Epithelial cell of prostate (primary cell): ENCODE measurements at places on chromosomes 13 and 19.

GRCh38 chr19:12991296-12991695, 4.0 kb upstream of the NFIX start:
- no peak for DNase-seq

DNA sequence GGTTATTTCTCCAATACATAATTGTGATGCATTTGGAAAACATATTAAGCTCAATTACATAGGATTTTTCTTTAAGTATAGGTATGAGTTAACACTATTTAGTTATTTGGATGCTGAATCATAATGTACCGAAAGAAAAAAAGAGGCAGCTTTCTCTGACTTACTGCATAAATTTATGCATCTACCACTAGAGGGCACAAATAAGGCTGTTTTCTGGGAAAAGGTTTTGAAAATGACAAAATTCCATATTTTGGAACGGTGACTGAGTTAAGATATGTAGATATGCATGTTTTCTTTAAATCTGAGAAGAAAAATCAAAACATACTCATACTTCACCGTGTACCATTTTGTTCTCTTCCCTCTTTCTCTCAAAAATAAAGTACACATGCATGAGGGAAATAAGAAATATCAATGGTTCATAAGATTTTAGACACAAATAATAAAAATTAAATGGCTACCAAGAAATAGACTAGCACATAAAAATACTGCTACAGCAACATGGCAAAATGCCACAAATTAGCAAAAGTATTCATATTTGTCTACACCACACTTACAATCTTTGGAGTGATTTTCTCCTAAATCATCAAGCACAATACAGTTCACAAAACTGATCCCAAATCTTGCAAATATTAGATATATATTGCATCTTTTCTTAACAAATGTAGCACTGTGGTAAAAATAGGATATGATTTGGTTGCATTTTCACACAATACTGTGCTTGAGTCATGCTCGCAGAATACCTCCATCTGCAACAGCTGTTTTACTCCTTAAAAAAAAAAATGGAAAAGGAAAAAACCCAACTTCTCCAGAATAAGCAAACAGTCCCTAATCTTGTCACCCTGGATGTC, 260.0 kb downstream of the FGF14 start:
- DNase-seq: no peak

DNA sequence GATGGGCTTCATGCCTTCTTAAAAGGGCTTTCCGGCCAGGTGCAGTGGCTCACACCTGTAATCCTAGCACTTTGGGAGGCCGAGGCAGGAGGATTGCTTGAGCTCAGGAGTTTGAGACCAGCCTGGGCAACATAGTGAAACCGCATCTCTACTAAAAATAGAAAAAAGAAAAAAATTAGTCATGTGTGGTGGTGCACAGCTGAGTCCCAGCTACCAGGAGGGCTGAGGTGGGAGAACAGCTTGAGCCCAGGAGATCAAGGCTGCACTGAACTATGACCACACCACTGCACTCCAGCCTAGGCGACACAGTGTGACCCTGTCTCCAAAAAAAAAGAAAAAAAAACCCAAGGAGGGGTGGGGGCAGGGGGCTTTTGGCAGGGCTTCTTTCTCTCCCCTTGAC, 7.2 kb downstream of the CARS2 start:
- no peak for DNase-seq

DNA sequence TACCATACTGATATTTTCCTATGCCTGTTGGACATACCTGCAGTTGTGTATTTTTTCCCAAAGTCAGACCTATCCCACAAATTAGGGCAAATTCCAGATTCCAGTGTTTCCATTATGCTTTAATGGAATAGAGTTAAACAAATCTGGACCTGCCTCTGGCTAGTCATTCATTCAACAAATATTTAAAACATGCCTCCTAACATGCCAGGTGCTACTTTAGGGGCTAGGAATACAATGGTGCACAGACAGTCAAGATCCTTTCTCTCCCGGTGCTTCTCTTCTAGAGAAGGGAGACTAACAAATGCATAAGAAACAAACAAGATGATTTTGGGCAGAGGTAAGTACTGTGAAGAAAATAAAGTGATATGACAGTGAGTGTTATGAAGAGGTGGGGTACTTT, 7.5 kb upstream of the WDFY2 start:
- no peak for DNase-seq

- no peak for DNase-seq
Measured at GRCh38 chr19:19064811-19065745, 1.3 kb downstream of the SLC25A42 start.

DNA sequence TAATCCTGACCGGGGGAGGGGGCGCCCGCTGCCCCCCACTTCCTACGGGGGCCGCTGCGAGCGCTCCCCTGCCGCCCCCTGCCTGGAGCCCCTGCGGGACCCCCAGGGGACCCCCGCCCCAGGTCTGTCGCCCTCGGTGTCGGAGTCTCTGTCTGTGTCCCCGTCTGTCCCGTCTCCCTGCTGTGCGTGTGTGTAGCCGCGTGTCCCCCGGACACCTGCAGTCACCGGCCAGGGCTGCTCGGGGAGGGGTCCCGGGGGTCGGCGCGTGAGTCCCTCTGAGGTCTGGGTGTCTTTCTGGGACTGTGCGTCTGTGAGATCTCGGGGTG, 7.7 kb upstream of the NFIC start:
- no peak for DNase-seq

- no peak for DNase-seq
Measured at GRCh38 chr13:59437544-59438301, 726.0 kb downstream of the DIAPH3 start.

DNA sequence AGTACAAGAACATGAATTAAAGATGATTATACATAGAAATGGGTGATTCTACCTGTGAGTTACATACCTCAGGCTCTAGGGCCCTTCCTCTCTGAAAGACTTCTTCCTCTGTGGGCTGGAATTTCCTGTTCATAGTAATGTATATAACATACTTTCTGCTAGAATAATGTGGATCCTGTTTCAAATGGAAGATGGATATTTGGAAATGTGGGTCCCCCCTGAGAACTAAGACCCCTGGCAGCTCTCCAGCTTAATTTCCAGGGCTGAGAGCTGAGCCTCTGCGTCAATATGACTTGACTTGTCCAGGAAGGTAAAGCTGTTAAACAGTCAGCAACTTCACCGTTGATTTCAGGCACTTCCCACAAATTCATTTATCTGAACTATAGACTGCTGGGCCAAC, 296.3 kb downstream of the NALCN start:
- no peak for DNase-seq

DNA sequence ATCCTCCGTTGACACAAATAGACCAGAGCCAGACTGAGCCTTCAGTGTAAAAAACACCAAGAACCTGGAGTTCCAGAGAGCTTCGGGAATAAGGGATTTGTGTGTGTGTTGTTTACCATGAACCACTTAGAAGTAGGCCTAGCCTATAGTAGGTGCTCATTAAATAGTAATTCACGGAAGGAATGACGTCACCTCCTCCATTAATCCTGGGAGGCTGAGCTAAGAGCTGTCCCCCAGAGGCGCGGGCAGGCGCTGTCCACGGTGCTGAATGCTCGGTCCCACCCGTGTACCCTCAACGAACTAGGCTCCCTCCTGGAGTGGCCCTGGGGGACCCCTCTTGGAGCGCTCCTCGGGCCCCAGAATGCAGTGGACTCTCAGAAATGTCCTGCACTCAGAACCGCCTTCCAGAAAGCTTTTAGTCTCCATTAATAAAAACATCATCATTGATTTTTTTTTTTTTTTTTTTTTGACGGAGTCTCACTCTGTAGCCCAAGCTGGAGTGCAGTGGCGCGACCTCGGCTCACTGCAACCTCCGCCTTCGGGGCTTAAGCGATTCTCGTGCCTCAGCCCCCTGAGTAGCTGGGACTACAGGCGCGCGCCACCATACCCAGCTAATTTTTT, 6.5 kb downstream of the UNC13A start:
- DNase-seq: no peak

DNA sequence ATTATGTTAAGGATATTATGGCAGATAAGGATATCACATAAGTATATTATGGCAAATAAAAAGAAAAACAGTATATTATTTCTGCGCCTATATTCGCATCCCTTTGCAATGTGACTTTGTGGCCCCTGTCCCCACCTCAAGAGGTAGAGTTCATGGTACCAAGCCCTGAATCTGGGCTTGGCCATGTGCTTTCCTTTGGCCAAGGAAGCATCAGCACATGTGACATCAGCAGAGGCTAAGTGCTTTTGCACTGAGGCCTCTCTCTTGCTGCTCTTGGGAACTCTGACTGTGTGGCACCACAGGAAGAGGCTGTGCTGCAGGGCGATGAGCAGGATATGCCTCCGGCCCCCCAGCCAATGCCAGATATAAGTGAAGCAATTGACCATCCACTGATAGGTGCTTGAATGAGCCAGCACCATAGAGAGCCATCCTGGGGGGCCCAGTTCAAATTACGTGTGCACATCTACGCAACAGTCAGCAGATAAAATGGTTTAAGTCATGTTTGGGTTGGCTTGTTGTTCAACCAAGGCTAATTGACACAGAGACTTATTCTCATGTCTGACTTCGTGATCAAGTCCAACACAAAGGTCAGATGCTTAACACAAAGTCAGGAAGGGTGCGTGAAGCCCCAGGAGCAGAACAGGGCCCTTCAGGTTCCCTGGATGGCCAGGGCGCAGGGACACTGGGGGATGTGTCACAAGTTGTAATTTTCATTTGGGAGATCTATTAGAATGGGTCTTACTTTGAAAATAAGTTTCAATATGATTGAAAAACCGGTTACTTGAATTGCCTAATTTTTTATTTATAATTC, 173.3 kb downstream of the COL4A1 start:
- no peak for DNase-seq

- no peak for DNase-seq
Measured at GRCh38 chr13:27263438-27263837, 7.2 kb upstream of the RASL11A start.

DNA sequence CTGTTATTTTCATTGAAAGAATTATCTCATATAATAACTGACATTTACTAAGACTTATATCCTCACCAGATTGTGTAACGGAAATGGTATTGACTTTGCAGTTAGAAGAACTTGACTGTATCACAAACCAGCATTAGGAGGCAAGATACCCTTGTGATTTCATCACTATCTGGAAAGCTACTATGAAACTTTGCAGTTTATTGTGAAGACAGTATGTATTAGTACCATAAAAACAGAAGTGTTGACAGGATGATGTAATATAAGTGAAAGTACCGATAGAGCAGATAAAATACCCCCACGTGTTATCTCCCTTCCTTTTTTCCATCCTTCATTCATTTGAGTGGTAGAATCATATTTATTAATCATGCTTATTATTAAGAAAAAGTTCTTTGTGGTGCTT, 365.7 kb upstream of the KLHL1 start:
- no peak for DNase-seq

- DNase-seq: no peak
Measured at GRCh38 chr19:58307736-58308135, 2.6 kb downstream of the ERVK3-1 start.

- no peak for DNase-seq
Measured at GRCh38 chr13:39012608-39013007, 22.0 kb upstream of the STOML3 start.

- DNase-seq: no peak
Measured at GRCh38 chr13:101896541-101896940, 444.1 kb downstream of the ITGBL1 start.

DNA sequence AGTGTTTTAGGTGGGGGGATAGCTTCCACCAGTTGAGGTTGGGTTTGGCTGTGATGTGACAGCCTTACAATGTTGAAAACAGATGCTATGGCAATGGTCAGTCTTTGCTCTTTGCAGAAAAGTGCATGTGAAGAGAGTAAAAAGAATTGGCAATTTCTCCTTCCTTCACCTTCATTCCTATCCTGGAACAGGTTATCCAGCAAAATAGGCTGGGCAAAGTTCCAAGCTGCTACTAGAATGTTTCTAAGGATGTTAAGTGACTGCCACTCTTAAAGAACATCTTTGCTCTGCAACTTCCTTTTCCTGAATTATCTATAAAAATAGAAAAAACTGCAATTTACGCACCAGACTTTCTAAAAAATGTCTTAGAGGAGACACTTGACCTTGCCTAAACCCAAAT, 50.1 kb upstream of the MYCBP2 start:
- no peak for DNase-seq

- DNase-seq: no peak
Measured at GRCh38 chr13:23903906-23904280, 6.6 kb upstream of the C1QTNF9B start.

- no peak for DNase-seq
Measured at GRCh38 chr13:27830010-27830409, 37.7 kb downstream of the GSX1 start.

DNA sequence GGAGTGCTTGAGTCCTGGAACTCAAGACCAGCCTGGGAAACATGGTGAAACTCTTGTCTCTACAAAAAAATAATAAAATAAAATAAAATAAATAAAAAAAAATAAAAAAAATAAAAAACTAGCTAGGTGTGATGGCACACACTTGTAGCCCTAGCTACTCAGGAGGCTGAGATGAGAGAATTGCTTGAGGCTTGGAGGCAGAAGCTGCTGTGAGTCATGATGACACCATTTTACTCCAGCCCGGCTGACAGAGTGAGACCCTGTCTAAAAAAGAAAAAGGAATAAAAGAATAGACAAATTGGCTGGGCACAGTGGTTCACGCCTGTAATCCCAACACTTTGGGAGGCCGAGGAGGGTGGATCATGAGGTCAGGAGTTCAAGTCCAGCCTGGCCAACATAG, 1168.9 kb downstream of the SLITRK5 start:
- no peak for DNase-seq

DNA sequence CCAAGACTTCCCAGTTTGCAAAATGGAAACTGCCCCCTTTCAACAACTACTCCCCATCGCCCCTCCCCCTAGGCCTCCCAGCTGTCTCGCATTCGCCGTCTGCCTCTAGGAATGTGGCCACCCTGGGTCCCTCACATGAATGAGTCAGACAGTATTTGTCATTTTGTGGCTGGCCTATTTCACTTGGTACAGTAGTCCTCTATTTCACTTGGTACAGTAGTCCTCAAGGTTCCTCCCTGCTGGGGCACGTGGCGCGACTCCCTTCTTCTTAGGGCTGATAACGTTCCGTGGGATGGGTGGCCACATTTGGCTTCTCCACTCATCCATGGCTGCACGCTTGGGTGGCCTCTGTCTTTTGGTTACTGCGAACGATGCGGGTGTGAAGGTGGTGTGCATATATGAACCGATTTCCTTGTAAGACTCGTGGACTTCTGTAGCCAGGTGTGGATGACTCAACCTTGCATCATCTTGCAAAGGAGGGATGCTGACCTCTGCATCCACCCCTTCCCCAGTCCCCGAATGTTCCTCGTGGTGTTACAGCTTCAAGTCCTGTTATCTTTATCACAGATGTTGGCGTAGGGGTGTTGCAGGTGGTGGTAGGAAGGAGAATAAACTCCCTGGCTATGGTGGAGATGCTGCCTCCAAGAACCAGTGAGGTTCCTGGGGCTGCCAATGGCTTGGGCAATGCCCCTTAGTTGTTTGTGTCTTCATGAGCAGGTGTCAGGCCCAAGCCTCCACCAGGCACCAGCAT, 112.1 kb upstream of the SOX1 start:
- no peak for DNase-seq

GRCh38 chr13:111131611-111132010, 16.5 kb downstream of the ARHGEF7 start:
- no peak for DNase-seq

GRCh38 chr19:45508861-45509691, 1.8 kb downstream of the VASP start:
- no peak for DNase-seq

- no peak for DNase-seq
Measured at GRCh38 chr19:1393841-1394240, 7.5 kb downstream of the GAMT start.

- no peak for DNase-seq
Measured at GRCh38 chr13:24511816-24512196, 772 bp downstream of the PARP4 start.
